ENCODE measurements at places on chromosomes 12 and 14.

GRCh38 chr14:59465316-59466135, at the start of gene GPR135:
GPR135 (minus strand) TSS chr14:59465380; CDS start chr14:59465226, 154 bp downstream.
- DNase-seq: no peak

GRCh38 chr12:30000401-30000800, 216.7 kb upstream of the TMTC1 start:
- peak; percentile 36 for DNase-seq

GRCh38 chr14:25887251-25887878, 710.5 kb downstream of the NOVA1 start:
- DNase-seq: no peak

DNA sequence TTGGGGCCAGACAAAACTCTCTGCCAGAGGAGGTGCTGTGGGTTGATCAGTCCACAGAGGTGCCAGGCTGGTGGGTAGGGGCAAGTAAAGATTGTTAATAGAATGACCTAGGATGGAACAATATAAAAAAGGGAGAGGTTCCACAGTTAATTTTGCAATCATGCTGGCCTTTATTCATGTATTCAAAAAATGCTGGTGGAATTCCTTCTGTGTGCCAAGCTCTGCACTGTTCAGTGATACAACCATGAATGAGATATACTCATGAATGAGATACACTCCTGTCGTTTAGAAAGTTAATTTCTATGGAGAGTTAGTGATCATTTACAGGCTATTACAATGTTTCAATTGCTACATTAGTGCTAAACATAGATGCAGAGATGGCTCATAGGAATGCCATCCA, 252.6 kb upstream of the RMST start:
- DNase-seq: no peak

GRCh38 chr14:58106446-58106845, 45.6 kb downstream of the ARMH4 start:
- DNase-seq: no peak

DNA sequence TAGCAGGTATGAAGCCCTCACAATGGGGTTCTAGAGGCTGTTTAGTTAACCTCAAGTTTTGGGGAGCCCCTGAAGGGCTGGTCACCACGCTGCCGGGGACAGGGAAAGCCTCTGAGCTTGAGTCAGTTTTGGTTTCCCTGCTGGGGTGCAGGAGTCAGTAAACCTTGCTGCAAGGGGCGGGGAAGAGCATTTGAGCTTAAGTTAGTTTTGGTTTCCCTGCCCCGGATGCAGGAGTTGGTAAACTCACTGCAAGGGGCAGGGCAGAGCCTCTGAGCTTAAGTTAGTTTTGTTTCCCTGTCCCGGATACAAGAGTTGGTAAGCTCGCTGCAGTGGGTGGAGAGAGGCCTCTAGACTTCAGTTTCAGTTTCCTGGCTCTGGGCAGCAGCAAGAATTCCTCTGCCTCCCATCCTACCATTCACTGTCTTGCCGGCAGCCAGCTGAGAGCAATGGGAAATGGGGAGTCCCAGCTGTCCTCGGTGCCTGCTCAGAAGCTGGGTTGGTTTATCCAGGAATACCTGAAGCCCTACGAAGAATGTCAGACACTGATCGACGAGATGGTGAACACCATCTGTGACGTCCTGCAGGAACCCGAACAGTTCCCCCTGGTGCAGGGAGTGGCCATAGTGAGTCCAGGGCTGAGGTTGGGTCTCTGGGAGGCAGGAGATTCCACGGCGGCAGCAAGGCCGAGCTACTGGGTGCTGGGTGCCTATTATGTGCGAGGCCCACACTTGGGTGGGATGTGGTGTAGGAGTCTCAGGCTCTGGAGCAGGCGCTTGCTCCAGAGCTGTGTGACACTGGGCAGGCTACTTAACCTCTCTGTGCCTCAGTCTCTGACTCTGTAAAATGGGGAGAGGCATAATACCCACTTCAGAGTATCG, at the start of gene OAS2:
Gene OAS2 (plus strand): TSS at position 357 of the 878 bp plus-strand sequence. CDS start 90 bp downstream, at position 447.
- DNase-seq: peak; percentile 15

DNA sequence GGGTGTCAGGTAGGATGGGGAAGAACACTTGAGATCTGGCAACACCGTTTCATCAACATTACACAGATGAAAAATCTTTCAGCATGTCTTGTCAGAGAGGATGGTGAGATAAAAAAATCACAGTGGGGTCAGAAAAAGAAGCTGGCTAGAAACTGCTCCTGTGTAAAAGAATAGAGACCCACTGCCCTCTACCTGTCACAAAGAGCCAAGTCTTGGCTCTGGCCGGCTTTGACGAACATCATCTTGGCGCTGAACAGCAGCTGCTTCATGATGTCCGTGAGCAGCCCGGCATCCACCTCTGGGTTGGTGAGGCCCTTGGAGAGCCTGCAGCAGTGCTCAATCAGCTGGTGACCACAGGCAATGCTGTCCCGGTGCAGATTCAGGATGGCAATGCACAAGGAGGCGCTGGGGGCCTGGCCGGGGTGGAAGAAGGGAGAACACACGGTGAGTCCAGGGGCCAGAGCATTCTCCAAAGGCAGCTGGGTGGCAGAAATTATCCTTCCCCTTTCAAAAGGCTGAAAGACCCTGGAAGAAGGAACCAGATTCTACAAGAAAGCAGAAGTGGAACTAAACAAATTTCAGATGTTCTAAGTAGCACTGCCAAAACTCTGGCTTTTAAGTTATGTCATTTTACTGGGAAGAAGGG, 50.2 kb downstream of the ZFYVE26 start:
- DNase-seq: no peak

GRCh38 chr12:19970116-19970515, 398.2 kb upstream of the PDE3A start:
- peak; percentile 96 for DNase-seq

DNA sequence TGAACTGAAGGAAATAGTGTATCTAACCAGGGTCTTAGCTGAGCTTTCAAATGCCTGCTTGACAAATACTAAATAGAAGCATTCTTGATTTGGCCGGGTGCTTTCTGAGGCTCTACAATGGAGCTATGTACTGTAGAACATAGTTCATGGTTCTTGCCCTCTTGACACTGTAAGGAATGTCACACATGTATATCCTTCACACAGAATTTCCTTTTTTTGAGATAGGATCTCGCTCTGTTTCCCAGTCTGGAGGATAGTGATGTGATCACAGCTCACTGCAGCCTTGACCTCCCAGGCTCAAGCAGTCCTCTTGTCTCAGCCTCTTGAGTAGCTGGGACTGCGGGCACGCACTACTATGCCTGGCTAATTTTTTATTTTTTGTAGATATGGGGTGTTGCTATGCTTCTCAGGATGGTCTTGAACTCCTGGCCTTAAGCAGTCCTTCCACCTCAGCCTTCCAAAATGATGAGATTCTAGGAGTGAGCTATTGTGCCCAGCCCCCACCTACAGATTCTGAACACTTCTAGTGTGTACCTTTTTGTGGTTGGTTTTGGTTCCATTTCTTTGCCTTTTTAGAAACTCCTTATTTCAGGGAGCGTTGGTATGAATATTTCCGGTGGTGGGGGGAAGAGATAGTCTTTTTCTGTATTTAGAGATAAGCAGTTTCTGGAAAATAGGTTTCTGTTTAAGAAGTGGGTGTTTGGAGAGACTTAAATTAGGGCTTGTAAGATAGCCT, 4.2 kb downstream of the MLXIP start:
- no peak for DNase-seq

DNA sequence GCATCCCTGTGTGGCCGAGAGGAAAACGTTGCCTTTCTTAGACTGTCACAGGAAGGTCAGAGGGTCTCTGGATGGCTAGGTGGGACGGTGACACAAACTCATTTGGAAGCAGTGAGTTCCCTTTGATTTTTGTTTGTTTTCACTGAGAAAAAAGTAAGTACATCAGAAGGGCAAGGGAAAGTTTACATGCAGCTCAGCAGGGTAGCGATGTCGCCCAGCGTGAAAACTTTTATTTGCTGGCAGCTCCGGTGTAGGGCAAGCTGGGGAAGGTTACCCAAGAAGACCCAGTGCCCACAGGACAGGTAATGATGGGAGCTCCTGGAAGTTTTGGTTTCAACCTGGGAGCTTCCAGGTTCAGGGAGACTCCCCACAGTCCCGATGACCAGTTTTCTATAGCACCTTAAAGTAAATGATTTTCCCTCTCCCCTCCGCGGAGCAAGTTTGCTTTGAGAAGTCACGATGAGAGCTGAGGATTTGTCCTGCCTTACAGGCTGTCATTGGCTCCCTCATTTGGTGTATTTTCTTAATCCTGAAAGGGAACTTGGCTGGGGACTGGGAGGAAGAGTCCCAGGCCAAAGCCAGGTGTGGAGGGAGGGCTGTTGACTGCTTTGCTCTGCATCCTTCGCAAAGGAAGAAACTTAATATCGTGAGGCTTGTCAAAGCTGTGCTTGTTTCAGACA, 64.7 kb upstream of the ESRRB start:
- DNase-seq: no peak

DNA sequence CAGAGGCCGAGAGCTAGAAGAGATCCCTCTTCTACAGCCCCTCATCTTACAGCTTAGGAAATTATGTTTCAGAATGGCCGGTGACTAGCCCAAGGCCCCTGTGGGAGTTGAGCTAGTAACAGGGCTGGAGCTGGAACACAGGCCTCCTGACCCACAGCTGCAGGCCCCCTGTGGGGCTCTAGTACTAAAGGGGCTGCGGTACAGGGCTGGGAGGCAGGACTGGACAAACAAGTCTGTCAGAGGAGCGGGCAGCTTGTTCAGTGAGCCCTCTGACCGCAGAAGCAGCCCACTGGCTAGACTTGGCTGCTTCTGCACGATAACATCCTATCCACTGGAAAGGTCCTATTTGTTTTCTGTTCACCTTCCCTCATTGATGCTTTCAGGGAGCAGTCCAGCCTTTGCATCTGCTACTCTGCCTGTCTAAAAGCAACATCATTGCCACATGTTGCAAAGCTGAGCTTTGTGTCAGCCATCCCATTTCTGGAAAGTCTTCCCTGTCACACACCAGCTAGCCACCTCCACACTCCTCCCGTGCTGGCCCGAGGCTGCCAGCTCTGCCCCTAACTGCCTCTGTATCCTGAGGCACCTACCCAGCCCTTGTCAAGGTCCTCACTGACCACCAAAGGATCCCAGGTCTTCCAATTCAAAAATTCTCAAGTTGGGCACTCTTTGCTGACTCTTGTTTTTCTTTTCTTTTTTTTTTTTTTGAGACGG, 10.2 kb downstream of the PSMC1 start:
- DNase-seq: no peak

- no peak for DNase-seq
Observed at GRCh38 chr14:62141139-62141538, 378.9 kb downstream of the SNAPC1 start.

GRCh38 chr14:36585100-36585499, 2.7 kb upstream of the NKX2-8 start:
- DNase-seq: no peak

GRCh38 chr12:96421014-96421413, 20.8 kb upstream of the CDK17 start:
- DNase-seq: no peak

- DNase-seq: no peak
Observed at GRCh38 chr12:128994856-128995255, 141.6 kb downstream of the GLT1D1 start.

DNA sequence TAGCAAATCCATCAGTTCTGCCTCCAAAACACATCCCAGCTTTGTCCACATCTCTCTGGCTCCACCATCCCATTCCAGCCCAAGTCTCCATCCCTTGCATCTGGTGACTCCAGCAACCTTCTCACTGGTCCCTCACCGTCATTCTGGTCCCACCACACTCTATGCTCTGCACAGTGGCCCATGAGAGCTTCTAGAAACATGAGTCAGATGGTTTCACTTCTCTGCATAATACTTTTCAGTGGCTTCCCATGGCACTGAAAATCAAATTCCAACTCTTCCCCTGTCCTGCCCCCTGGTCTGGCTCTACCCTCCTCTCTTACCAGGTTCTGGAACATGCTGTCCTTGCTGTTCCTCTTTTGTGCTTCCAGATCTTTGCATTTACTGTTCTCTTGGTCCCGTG, 17.2 kb upstream of the C12orf76 start:
- no peak for DNase-seq

GRCh38 chr12:50933459-50934124, 18.8 kb upstream of the HIGD1C start:
- no peak for DNase-seq

DNA sequence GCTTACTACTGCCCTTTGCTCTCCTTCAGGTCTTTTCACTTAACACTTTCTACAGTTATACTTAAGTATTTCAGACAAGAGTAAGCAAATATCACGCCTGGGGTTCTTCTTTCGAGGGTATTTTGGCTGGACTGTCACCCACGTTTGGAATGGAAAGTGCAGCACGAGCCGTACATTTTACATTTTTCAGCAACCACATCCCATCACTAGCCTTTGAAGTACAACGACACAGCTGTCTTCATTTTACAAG, 349 bp upstream of the FAM177A1 start:
- DNase-seq: no peak

- no peak for DNase-seq
Observed at GRCh38 chr12:75872762-75873161, 158.8 kb downstream of the PHLDA1 start.

- no peak for DNase-seq
Observed at GRCh38 chr14:101253948-101254347, 307.3 kb upstream of the DIO3 start.

GRCh38 chr12:90076851-90077319, 368.2 kb upstream of the ATP2B1 start:
- no peak for DNase-seq

DNA sequence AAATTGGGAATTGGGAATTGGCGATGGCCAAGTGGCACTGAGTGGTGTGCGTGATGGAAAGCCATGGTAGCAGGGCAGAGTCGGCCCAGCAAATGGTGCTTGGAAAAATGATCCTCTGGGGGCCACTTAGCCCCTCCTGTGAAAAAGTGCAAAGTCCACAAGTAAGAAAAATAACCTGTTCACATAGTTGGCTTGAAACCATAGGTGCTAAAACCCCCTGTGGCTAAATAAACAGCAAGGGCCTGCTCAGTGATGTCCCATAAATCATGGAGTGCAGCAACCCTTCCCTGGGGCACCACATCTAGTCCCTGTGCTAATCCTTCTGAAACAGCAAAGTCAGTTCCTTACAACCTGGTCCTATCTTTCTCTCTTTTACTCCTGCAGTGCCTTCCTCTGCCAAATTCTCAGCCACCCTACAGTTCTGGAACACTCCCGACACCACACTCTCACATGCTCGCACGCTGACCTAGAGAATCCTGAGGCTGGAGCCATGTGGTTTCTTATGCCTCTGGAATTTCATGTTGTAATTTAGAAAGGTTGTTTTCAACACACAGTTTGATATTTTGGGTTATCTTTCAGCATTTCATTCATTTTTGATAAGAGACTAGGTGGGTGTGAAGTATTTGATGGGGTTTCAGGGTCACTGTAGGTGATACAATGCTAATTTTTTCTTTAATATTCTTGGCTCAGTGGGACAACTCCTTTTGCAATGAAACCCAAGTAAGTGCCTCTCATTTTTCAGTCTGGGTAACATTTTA, 123.6 kb downstream of the SMOC1 start:
- peak; percentile 74 for DNase-seq

DNA sequence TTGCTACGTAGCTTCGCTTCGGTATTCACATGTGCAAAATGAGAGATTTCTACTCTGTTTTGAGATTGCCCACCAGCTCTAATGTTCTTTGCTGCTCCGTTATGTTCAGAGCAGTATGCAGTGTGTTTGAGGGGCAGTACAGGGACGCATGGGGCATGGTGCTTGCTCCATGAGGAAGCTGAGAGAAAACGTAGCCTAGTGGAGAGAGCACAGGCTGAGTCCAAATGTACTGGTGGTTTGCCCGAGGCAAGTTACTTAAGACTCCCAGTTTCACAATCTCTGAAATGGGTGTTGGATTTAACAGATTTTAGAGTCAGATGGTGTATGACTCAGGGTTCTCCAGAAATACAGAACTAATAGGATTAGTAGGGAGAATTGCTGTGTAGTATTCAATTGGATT, 310.5 kb downstream of the ETNK1 start:
- DNase-seq: no peak

Data from fibroblast of lung (primary cell).